ENCODE measurements at places on chromosomes 7 and 10. TPM values are rescaled to one million over a fixed set of nuclear protein-coding genes. Genes with fewer than 3 reads are reported as not detected.

The ZWINT gene
- total RNA-seq = 2.2 TPM

The CPN1 gene
- total RNA-seq = not detected

The SNX10 gene
- 3.9 TPM for total RNA-seq

The CPA4 gene
- not detected for total RNA-seq

The HOXA6 gene
- total RNA-seq = not detected

The ZNF775 gene
- total RNA-seq = 0.33 TPM

The COL13A1 gene
- total RNA-seq = not detected

The MASTL gene
- total RNA-seq = 33.6 TPM

The LRRD1 gene
- total RNA-seq = not detected

The DDX56 gene
- total RNA-seq = 140 TPM

The GIMAP2 gene
- 58.8 TPM for total RNA-seq

The FGF8 gene
- total RNA-seq = not detected

The HECW1 gene
- not detected for total RNA-seq

The C7orf25 gene
- total RNA-seq = 2.1 TPM

The EEPD1 gene
- 0.98 TPM for total RNA-seq

The ANXA8L1 gene
- total RNA-seq = not detected

The SLC16A9 gene
- not detected for total RNA-seq

The OPALIN gene
- total RNA-seq = not detected

The ITPRIP gene
- 214 TPM for total RNA-seq

The CCDC3 gene
- not detected for total RNA-seq

The ZNF212 gene
- total RNA-seq = 20.9 TPM

The IFRD1 gene
- total RNA-seq = 292 TPM

Measured in CD8-positive, alpha-beta T cell (primary cell).